ENCODE measurements at places on chromosomes 7 and 10.

DNA sequence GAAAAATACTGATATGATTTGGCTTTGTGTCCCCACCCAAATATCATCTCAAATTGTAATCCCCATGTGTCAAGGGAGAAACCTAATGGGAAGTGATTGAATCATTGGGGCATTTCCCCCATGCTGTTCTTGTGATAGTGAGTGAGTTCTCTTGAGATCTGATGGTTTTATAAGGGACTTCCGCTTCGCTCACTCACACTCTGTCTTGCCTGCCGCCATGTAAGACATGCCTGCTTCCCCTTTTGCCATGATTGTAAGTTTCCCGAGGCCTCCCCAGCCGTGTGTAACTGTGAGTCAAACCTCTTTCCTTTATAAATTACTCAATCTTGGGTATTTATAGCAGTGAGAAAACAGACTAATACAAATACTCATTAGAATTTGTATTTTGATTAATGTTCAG lies 5.1 kb upstream of the MRPS17 start:
- DNase-seq = no peak

DNA sequence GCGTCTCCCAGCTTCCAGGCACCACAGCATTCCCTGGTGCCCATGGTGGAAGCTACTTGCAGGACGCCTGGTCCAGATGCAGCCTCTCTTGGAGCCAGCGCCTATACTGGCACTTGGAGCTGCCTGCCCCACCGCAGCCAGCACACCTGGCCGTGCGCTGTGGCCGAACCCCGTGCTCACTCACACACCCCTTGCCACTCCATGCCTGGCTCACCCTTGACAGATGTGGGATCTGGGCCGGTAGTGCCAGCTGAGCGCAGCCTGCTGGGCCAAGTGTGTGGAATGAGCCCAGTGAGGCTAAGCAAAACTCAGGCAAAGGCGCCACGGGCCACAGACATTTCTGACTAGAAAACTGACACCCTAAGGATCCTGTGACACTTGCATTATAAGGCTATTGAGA lies 884.8 kb downstream of the LRMDA start:
- DNase-seq = no peak

- DNase-seq = no peak
These were observed 83.5 kb downstream of the SLC37A3 start for GRCh38 chr7:140314573-140315480.

DNA sequence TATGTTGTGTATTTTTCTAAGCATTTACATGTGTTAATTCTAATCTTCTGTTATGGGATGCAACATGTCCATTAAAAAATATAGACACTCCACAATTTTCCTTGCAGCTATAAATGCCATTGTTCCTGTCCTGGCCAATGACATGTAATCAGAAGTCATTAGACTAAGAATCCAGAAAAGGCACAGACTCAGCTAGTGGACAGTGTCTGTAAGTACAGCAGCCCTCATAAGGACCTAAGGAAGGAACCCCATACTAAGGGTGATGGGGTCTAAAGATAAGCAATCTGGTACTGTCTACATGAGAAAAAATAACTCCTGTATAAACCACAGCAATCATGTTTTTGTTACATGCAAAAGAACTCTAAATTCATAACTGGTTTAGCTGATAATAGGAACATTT lies 115.9 kb downstream of the GPR85 start:
- no peak for DNase-seq

DNA sequence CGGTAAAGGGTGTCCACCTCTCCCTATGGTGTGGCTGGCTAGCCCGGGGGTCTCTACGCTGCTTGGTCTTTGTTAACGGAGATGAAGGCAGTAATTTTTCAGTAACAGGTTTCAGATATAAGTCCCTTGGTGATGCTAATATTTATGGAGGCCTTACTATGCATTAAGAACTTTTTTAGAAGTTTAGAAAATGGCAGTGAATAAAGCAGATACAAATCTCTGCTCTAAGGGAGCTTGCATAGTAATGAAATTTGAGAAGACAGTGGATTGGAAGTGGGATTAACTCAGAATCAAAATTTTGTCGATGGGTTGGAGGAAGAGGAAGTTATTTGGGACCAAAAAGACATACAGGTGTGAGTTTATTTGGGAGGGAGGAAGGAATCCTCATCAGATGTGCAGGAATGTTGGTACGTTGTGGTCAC lies 445 bp downstream of the SSBP1 start:
- DNase-seq = no peak
